ENCODE measurements at places on chromosomes 3 and 15.

DNA sequence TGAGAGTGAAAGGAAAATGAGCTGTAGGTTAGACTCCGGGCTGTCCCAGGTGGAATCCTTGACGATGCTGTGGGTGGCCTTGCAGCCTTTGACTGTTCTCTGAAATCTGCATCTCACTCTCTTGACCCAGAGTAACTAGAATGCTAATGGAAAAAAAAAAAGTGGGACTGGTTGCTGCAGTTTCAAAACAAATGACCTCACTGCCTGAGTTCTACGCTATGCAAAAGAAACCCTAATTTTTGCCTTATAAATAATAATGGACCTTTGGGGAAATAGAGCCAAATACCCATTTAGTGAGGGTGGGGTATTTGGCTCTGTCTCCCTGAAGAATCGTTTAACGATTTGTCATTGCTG is 309.7 kb upstream of the C2CD4B start:
- no peak for DNase-seq

- DNase-seq, result no peak
These were observed 161.0 kb downstream of the PLD1 start for GRCh38 chr3:171649267-171649666.

DNA sequence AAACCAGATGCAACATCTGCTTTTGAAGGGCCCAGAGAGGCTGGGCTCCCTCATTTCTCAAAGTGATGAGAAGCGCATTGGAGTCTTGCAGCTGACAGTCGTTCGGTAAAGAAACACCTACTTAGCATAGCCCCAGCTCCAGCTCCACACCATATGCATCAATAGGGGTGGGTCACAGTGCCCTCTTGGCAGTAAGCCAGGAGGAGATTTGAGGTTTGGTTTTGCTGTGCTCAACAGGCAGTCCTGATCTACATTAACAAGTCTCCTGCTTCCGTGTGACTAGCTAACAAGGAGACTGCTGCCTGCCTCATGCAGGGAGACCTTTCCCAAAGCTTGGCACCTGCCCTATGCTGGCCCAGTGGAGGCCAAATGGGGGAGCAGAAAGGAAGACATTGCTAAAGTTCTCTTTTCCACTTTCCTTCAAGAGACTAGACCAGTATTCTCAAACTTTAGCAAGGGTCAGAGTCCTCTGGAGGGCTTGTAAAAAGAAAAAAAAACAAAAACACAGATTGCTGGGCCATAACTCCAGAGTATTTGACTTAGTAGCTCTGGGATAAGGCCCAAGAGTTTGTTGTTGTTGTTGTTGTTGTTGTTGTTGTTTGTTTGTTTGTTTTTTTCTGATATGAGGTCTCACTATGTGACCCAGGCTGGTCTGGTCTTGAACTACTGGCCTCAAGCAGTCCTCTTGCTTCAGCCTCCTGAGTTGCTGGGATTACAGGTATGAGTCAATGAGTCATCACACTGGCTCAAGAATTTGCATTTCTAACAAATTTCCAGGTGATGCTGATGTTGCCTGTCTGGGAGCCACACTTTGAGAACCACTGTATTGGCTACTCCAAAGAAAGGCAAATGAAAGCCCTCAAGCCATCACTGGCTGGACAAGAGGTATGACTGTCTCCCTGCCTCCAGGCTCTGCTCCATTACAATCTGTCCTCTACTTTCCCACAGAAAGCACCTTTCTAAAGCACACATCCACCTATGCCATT is 294.9 kb downstream of the RORA start:
- no peak for DNase-seq

DNA sequence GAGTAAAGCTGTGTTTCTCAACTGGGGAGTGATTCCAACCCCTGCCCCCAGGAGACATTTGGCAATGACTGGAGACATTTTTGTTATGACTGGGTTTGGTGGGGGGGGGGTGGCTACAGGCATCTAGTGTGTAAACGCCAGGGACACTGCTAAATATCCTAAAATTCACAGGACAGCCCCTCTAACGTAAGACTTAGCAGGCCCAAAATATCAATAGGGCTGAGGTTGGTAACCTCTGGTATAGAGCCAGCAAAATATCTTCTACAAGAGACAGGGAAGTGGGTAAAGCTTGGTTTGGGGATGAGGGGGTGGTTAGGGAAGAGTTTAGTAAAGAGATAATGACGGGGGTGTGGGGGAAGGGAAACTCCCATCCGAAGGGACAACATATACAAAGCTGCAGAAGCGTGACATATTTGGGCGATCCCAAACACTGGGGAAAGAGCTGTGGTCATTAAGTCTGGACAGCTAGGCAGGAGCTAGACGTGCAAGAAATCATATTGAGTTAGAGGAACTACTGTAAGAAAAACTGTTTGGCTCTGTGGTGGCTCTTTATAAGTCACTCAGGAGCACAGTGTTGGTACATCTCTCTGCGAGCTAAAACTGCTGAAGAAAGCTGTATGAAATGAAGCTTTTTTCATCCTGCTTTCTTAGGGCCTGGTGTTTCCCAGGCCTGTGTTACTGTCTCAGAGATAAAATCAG is 697 bp upstream of the TRIM69 start:
- peak; percentile 77 for DNase-seq

DNA sequence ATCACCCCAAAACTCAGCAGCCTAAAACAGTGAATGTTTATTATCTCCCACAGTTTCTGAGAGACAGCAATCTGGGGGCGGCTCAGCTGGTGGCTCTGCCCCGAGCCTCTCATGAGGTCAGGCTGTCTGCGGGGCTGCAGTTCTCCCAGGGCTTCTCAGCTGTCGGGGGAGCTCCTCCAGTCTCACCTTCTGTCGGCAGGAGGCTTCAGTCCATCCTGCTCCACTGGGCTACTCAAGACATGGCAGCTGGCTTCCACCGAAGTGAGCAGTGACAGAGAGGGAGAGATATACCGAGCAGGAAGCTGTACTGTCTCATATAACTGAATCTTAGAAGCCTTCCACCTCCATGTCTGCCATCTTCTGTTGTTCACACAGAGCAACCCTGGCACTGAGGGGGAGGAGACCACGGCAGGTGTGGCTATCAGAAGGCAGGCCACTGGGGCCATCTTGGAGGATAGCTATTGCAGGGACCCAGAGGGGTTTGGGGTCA is 72.8 kb upstream of the ITGA11 start:
- no peak for DNase-seq

DNA sequence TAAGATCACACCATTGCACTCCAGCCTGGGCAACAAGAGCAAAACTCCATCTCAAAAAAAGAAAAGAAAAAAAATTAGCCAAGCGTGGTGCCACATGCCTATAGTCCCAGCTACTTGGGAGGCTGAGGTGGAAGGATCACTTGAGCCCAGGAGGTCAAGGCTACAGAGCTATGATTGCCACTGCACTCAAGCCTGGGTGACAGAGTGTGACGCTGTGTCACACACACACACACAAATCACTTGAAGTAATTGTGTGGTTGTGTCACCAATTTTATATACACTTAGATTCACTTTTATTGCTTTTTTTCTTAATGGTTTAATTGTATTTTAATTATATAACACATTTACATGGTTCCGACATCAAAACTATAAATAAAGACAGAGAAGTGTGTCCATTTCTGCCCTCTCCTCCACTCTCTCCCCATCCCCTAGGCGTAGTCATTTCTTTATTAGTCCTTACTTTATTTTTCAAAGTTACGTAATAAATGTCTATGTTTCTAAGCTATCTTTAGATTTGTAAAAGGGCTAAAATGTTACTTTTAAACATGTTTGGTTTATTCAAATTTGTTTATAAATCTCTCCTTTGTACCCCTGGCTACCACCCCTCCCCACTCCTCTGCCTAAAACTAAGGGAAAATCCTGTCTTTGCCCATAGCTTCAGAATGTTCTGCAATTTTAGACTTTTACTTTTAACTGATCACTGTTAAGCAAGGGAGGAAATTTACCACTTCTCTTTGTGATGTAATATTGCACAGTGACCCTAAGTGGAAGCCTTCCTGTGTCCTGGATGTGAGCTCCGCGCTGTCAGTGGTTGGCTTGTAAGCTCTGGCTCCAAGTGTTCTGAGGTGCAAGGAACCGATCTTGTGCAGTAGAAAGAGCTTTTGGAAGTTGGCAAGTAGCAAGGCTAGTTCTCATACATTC is 10.8 kb upstream of the VILL start:
- no peak for DNase-seq

DNA sequence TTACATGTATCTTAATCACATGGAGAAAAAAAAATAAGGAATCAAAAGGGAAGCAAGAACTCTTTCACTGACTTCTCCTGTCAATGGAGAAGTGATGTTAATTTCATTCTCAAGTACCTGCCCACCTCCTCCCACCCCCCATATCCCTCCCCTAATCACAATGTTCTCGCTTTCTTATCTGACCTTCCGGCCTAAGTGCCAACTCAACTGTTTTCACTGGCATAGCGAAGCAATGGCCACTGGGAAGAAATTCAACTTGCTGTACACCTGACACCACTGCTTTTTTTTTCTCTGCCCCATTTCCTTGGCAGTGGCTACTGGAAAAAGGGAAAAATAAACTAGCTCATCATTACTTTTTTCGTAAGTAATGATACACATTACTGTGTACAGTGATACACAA is 3.8 kb downstream of the SGO1 start:
- DNase-seq, result no peak

DNA sequence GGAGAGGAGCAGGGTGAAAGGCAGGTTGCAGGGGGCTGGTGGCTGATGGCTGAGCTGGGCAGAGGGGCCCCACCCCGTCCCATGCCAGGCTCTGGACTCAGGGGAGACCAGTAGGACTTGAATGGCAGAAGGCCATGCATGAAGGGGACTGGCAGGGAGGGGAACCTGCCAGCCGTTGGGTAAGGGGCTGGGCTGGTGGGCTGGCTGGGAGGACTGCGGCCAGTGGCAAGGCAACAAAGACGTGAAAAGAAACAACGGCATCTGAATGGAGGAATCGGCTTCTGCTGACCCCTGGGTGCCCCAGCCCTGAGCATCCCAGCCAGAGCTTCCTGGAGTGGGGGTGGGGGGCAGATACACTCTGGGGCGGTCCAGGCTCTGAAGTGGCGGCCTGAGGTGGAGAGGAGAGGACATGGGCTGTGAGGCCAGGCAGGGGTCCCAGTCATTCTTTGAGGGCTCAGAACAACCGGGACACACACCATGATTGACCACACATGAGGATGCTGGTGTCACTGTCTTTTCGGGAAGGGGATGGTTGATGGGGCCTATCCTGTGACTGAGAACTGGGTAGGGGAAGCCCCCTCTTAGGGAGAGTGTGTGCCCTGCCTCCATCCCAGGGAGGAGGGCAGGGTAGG is 11.7 kb downstream of the GLYCTK start:
- no peak for DNase-seq

GRCh38 chr15:89333959-89334509 is 590 bp downstream of the POLG start:
- no peak for DNase-seq
